Hepatocyte (in vitro differentiated cells): ENCODE measurements at places on chromosomes 13 and 19.

GRCh38 chr19:10412257-10412977, 7.9 kb upstream of the PDE4A start:
- no peak overlapping the region for H3K27ac ChIP-seq
- DNase-seq: no peak
- H3K36me3 ChIP-seq: no peaks in the 10 kb centered on the region

DNA sequence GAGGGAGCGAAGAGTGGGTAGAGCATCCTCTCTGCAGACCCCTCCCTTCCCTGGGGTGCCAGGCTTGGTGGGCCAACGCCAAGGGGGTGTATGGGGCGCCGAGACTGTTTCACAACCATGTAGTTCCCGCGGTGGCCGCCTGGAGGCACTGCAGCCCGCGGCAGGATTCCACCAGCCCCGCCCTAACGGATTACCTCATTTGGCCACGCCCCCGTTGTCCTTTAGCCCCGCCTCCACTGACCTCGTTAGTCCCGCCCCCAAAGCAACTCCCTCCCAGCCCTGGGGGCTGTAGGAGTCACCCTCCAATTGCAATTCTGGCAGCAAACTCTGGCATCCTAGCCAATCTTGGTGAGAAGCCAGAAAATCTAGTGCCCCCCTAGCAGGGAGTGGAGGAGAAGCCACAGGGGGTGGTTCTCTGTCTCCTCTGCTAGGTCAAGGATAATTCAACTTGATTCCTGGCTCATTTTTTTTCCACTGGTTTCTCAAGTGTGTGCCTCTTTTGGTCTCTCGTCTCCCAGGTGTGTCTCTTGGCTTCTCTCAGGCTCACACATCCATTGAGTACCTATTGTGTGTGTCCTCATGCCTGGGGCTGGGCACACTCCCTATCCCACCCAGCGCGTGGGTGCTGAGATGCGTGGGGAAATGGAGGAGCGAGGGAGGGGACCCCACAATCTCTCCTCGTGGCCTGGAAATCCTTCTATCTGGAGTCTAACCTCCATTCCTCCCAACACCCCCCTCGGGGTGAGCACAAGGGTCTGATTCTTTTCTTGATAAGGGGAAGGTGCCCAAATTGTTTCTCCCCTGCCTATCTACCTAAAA, 2.0 kb downstream of the OLFM2 start:
- no peaks in the 10 kb centered on the region for H3K36me3 ChIP-seq
- no peak overlapping the region for H3K4me3 ChIP-seq
- peaks cover 25% of the 10 kb centered on the region for H3K27me3 ChIP-seq
- DNase-seq: peak; percentile 89
- no peak overlapping the region for H3K27ac ChIP-seq
- peaks cover 11% of the 10 kb centered on the region for H3K4me1 ChIP-seq

DNA sequence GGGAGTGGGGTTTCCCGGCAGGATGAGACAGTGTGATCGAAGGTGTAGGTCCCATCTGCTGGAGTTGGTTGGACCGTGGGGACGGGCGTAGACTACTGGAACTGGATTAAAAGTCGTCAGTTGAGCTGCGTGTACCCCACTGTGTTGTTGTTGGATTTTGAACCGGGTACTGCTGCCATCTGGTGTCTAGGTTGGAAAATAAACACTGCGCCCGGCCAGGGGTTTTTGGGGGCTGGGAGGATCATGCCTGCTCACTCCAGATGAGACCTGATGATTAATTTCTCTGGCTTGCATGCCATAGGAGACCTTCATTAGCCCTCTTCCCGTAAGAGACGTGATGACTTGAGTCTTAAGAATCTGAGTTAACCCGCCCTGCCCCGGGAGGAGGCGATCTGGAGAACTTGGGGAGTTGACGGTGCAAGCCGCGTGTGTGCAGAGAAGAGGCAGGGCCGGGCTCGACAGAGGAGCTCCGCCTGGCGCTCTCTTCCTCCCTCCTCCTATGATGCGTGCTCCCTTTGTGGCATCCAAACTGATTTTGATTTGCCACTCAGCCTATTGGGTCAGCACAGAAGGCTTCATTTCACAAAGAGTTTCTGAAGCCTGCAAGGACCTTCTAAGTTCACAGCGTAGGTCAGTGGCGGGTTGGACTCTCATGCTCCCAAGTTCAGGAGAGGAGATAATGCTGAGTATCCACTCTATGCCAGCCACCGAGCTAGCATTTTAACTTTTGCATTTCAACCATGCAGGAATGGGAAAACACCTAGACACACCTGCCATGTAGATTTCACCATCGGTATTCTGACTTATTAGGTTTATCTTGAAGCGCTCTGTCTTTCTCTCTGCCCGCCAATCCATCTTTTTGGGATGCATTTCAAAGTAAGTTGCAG, 2.7 kb downstream of the UHRF1 start:
- H3K27me3 ChIP-seq: no peaks in the 10 kb centered on the region
- peaks cover 24% of the 10 kb centered on the region for H3K4me1 ChIP-seq
- no peaks in the 10 kb centered on the region for H3K36me3 ChIP-seq
- DNase-seq: peak; percentile 86
- H3K4me3 ChIP-seq: no peak overlapping the region

DNA sequence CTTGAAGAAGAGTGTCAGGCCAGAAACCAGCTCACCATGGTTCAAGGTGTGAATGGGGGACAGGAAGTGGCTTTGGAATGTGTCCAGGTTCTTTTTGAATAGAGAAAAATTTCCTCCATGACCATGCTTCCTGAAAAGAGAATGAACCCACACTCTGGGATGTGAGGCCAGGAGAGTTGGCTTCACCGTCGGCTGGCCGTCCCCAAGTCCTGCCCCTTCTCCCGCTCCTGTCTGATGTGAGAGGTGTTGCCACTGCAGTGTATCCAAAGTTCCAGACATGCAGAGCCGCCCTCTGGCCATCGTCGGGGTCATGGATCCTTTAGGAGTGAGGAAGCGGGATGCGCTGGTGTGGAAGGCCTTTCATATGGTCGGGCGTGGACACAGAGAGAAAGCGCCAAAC, 101.2 kb downstream of the COL4A2 start:
- no peaks in the 10 kb centered on the region for H3K36me3 ChIP-seq
- no peak overlapping the region for H3K4me3 ChIP-seq

- H3K36me3 ChIP-seq: no peaks in the 10 kb centered on the region
- no peak overlapping the region for H3K4me3 ChIP-seq
- DNase-seq: no peak
- H3K27me3 ChIP-seq: no peaks in the 10 kb centered on the region
- no peak overlapping the region for H3K27ac ChIP-seq
- H3K4me1 ChIP-seq: peaks cover 12% of the 10 kb centered on the region
Observed at GRCh38 chr19:17327068-17327653, 7.5 kb downstream of the ANO8 start.

GRCh38 chr19:35022460-35022859, 7.8 kb upstream of the SCN1B start:
- no peaks in the 10 kb centered on the region for H3K27me3 ChIP-seq
- no peak for DNase-seq
- H3K27ac ChIP-seq: no peak overlapping the region
- H3K36me3 ChIP-seq: no peaks in the 10 kb centered on the region

- H3K27me3 ChIP-seq: peaks cover 27% of the 10 kb centered on the region
- H3K36me3 ChIP-seq: no peaks in the 10 kb centered on the region
- no peak for DNase-seq
- H3K4me3 ChIP-seq: no peak overlapping the region
Observed at GRCh38 chr19:3603121-3603811, 3.4 kb downstream of the TBXA2R start.

- no peak overlapping the region for H3K4me3 ChIP-seq
- no peaks in the 10 kb centered on the region for H3K36me3 ChIP-seq
- H3K4me1 ChIP-seq: peaks cover 5% of the 10 kb centered on the region
- no peaks in the 10 kb centered on the region for H3K27me3 ChIP-seq
- H3K27ac ChIP-seq: no peak overlapping the region
Observed at GRCh38 chr19:49761625-49762311, 1.3 kb downstream of the TSKS start.

DNA sequence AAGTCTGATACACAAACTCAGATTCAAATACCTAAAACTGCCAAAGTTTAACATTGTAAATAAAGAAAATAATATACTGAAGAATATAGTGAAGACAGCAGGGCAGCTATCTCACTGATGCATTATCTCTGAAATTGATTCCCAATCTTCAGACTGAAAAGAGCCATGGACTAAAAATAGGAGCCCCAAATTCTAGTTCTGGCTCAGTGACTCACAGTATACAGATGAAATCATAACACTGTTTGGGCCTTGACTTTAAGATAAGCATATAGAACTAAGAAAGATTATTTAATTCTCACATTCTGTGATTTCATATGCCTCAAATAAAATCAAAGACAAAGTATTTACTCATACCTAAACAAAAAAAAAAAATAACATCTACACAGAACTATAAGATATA, 53.9 kb downstream of the RBM26 start:
- no peaks in the 10 kb centered on the region for H3K4me1 ChIP-seq
- H3K36me3 ChIP-seq: no peaks in the 10 kb centered on the region
- DNase-seq: no peak
- H3K4me3 ChIP-seq: no peak overlapping the region
- no peaks in the 10 kb centered on the region for H3K27me3 ChIP-seq
- no peak overlapping the region for H3K27ac ChIP-seq

DNA sequence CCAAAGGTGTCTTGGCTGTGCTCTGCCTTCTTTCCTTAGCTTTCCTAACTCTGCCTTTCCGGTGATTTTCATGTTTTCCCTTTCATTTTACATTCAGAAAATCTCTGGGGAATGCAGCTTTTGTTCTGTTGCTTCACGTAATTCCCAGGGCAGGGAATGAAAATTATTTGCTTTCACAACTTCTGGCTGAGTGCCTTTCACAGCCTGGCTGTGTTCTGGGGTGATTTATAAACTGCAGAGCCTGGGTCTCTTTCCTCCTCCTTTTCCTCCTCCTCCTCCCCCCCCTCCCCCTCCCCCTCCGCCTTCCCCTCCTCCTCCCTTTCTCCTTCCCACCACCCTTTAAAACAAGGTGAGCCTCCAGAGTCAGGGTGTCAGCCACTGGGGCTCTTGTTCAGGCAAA, 84.3 kb downstream of the RNASEH2B start:
- H3K4me3 ChIP-seq: no peak overlapping the region
- no peaks in the 10 kb centered on the region for H3K27me3 ChIP-seq
- no peaks in the 10 kb centered on the region for H3K36me3 ChIP-seq
- H3K27ac ChIP-seq: no peak overlapping the region
- no peak for DNase-seq

GRCh38 chr13:66210677-66211076, 1019.5 kb downstream of the PCDH9 start:
- peak; percentile 11 for DNase-seq
- no peak overlapping the region for H3K27ac ChIP-seq
- no peaks in the 10 kb centered on the region for H3K27me3 ChIP-seq
- no peaks in the 10 kb centered on the region for H3K36me3 ChIP-seq
- H3K4me3 ChIP-seq: no peak overlapping the region

GRCh38 chr19:40808021-40808325, 9.0 kb downstream of the EGLN2 start:
- DNase-seq: no peak
- H3K36me3 ChIP-seq: no peaks in the 10 kb centered on the region
- H3K27ac ChIP-seq: no peak overlapping the region
- peaks cover 60% of the 10 kb centered on the region for H3K4me1 ChIP-seq
- H3K27me3 ChIP-seq: no peaks in the 10 kb centered on the region

DNA sequence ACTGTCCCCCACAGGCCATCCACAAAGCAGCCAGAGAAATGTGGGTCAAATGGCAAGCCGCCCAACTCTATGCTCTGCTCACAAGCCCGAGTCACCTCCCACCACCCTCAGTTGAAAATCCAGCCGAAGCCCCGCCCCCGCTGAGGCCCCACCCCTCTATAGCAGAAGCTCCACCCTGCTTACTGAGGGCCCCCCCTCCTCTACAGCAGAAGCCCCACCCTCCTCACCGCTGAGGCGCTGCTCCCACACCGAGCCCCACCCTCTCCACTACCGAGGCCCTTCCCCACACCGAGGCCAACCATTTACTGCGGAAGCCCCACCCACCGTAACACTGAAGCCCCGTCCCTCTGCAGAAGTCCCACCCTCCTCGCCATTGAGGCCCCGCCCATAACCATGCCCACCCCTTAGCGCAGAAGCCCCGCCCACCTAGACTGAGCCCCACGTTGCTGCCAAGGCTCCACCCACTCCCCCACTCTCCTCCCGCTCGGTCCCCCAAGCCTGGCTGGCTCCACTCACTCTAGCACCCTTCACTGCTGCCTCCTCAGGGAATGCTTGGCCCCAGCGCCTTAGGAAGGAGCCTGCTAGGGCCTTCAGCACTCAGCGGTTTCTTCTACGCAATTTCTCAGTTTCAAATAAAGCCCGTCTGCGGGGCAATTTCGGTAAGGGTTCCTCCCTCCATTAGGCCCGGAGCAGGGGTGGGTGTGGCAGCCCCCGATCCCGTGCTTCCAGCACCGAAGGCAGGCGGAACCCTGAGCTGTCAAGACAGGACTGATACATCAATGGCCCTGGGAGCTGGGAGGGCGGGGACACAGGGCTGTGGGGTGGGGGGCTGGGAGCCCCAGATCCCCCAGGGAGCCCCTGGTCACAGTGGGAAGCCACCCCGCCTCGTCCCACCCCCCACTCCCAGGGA, 9.0 kb upstream of the MYDGF start:
- no peak overlapping the region for H3K27ac ChIP-seq
- H3K36me3 ChIP-seq: no peaks in the 10 kb centered on the region

- H3K36me3 ChIP-seq: no peaks in the 10 kb centered on the region
- H3K27me3 ChIP-seq: no peaks in the 10 kb centered on the region
- H3K4me1 ChIP-seq: peaks cover 29% of the 10 kb centered on the region
- H3K27ac ChIP-seq: peak overlapping the region; percentile 94
- no peak overlapping the region for H3K4me3 ChIP-seq
Observed at GRCh38 chr13:114064450-114065140, 67.8 kb downstream of the RASA3 start.

GRCh38 chr19:44869733-44870470, 21.2 kb upstream of the TOMM40 start:
- no peaks in the 10 kb centered on the region for H3K27me3 ChIP-seq
- DNase-seq: no peak
- peak overlapping the region; percentile 45 for H3K27ac ChIP-seq
- H3K4me1 ChIP-seq: peaks cover 5% of the 10 kb centered on the region

DNA sequence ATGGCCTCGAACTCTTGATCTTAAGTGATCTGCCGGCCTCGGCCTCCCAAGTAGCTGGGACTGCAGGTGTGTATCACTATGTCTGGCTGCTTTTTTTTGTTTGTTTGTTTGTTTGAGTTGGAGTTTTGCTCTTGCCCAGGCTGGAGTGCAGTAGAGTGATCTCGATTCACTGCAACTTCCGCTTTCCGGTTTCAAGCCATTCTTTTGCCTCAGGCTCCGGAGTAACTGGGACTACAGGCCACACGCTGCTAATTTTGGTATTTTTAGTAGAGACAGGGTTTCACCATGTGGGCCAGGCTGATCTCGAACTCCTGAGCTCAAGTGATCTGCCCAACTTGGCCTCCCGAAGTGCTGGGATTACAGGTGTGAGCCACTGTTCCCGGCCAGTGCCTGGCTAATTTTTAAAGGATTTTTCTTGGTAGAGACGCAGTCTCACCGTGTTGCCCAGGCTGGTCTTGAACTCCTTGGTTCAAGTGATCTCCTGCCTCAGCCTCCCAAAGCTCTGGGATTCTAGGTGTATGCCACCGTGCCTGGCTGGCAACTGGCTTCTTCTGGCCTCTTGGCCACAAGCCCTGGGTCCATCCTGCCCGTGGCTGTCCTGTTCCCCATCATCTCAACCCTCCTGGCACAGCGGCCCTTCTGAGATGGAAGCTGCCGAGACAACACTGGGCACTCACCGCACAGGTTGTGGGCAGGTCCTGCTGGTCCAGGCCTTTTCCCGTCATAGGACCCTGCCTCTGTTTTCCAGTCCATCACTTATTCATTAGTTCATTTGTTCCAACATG, 11.5 kb downstream of the TECR start:
- H3K27me3 ChIP-seq: no peaks in the 10 kb centered on the region
- peaks cover 16% of the 10 kb centered on the region for H3K4me1 ChIP-seq
- H3K27ac ChIP-seq: no peak overlapping the region
- no peak for DNase-seq
- H3K36me3 ChIP-seq: no peaks in the 10 kb centered on the region
